Endothelial cell (in vitro differentiated cells): ENCODE measurements at places on chromosomes 12 and 14.

DNA sequence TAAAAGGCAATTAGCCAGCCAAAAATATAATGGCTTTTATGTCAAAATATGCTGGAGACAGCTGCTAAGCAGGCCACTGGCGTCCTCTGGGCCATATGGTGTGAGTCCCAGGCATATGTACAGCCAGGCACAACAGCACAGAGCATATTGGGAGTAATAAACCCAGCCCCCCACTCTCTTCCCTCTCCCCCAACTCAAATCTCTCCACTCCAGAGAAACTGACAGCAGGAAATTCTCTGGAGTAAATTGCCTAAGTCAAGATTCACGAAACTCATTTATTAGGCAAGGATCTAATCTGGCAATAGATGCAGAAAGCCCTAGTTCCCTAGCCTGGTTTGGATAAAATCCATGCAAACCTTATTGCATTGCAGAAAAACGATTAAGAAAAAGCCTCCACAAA lies 147.9 kb upstream of the SEL1L start:
- H3K4me3 ChIP-seq: no peak overlapping the region
- peaks cover 5% of the 10 kb centered on the region for H3K4me1 ChIP-seq
- no peaks in the 10 kb centered on the region for H3K36me3 ChIP-seq
- DNase-seq: no peak
- peaks cover 7% of the 10 kb centered on the region for H3K27me3 ChIP-seq

GRCh38 chr14:19895282-19895681 lies 20.3 kb downstream of the OR4K2 start:
- H3K27ac ChIP-seq: no peak overlapping the region
- no peak overlapping the region for H3K4me3 ChIP-seq
- peaks cover 26% of the 10 kb centered on the region for H3K27me3 ChIP-seq
- no peak for DNase-seq
- peaks cover 20% of the 10 kb centered on the region for H3K36me3 ChIP-seq
- H3K4me1 ChIP-seq: no peaks in the 10 kb centered on the region

DNA sequence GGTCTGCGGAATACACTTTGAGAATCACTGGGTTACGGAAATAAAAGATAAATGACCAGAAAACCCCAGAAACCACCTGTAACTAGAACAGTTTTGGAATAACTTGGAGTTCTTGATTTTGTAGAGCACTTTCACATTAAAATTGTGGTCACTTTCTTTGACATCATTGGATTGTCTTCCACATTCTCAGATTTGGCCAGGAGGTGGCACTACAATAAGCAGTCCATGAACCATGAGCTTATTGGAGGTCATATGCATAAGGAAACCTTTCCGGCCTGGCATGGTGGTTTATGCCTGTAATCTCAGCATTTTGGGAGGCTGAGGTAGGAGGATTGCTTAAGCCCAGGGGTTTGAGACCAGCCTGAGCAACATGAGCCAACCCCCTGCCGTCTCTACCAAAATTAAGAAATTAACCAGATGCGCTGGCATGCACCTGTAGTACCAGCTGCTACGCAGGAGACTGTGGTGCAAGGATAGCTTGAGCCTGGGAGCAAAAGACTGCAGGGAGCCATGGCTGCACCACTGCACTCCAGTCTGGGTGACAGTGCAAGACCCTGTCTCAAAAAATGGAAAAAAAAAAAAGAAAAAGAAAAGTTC lies 107.7 kb upstream of the CAND1 start:
- H3K36me3 ChIP-seq: no peaks in the 10 kb centered on the region
- H3K4me3 ChIP-seq: no peak overlapping the region

- no peak overlapping the region for H3K27ac ChIP-seq
- H3K4me3 ChIP-seq: no peak overlapping the region
- H3K27me3 ChIP-seq: no peaks in the 10 kb centered on the region
- peaks cover 18% of the 10 kb centered on the region for H3K4me1 ChIP-seq
- peaks cover 4% of the 10 kb centered on the region for H3K36me3 ChIP-seq
- no peak for DNase-seq
These were observed 15.6 kb downstream of the RCOR1 start for GRCh38 chr14:102608064-102608446.

DNA sequence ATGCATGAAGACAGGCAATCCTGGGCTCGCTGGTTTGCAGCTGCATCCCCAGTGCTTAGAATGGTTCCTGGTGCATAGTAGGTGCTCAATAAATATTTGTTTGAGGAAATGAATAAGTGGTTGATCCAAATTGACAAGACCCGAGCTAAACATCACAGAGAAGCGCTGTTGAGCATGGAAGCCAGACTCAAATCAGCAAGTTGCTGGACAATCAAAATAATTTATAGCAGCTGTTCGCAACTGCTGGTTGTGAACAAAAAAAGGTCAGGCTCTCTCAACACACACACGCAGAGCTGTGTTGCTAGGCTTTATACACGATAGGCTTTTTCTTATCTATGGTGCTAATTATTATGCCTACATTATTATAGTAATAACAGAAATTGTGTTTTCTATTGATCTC lies 190.2 kb downstream of the TBX5 start:
- H3K27ac ChIP-seq: no peak overlapping the region
- no peaks in the 10 kb centered on the region for H3K4me1 ChIP-seq
- DNase-seq: no peak
- H3K4me3 ChIP-seq: no peak overlapping the region
- no peaks in the 10 kb centered on the region for H3K36me3 ChIP-seq

- DNase-seq: no peak
- no peaks in the 10 kb centered on the region for H3K27me3 ChIP-seq
- peaks cover 23% of the 10 kb centered on the region for H3K4me1 ChIP-seq
- no peaks in the 10 kb centered on the region for H3K36me3 ChIP-seq
- H3K4me3 ChIP-seq: peak overlapping the region; percentile 27
These were observed 8.5 kb downstream of the ATF7 start for GRCh38 chr12:53617700-53618099.

GRCh38 chr12:131863711-131864396 lies 30.6 kb upstream of the ULK1 start:
- no peaks in the 10 kb centered on the region for H3K36me3 ChIP-seq
- no peaks in the 10 kb centered on the region for H3K4me1 ChIP-seq
- H3K27ac ChIP-seq: no peak overlapping the region
- peaks cover 12% of the 10 kb centered on the region for H3K27me3 ChIP-seq
- no peak for DNase-seq

DNA sequence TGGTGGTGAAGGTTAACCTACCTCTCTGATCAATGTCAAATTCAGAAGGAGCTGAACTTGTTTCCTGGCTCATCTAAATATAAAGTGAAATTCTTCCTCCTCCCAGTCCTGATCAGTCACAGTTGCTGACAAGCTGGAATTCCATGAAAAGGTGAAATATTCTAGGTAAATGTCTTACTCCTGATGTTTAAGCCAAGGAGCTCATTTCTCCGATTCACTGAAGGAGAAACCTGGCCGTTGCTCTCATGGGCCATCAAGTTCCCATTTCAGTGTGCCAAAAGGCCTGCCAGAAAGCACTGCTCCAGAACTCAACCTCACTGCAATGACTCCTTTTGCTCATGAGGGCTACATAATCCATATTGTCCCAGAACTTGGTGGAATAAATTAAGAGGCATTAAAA lies 707.5 kb downstream of the GALC start:
- H3K36me3 ChIP-seq: no peaks in the 10 kb centered on the region
- no peak for DNase-seq
- H3K27me3 ChIP-seq: peaks cover 3% of the 10 kb centered on the region
- H3K27ac ChIP-seq: no peak overlapping the region
- no peaks in the 10 kb centered on the region for H3K4me1 ChIP-seq
- H3K4me3 ChIP-seq: no peak overlapping the region

DNA sequence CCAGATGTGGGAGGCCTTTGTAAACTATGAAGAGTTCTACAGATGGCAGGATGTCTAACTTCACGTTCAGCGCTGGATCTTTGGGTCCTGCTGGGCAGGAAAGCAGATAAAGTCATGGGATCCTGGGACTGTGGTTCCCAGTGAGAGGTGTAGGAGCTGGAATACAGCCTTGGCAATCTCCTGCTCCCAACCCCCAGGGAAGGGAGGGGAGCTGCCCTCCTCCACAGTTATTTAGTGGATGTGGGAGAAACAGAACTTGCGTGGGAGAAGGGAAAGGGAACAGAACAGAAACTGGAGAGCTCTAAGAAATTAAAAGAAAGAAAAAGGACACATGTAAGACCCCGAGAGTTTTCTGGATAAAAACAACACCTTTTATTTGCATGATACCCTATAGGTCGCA lies 37.0 kb downstream of the NUAK1 start:
- H3K4me1 ChIP-seq: peaks cover 22% of the 10 kb centered on the region
- no peak overlapping the region for H3K27ac ChIP-seq
- peaks cover 2% of the 10 kb centered on the region for H3K27me3 ChIP-seq
- DNase-seq: no peak
- no peak overlapping the region for H3K4me3 ChIP-seq

GRCh38 chr14:40629144-40629543 lies 977.5 kb upstream of the LRFN5 start:
- no peaks in the 10 kb centered on the region for H3K4me1 ChIP-seq
- H3K4me3 ChIP-seq: peak overlapping the region; percentile 67
- no peaks in the 10 kb centered on the region for H3K36me3 ChIP-seq
- DNase-seq: no peak

- peaks cover 60% of the 10 kb centered on the region for H3K4me1 ChIP-seq
- H3K36me3 ChIP-seq: peaks cover 6% of the 10 kb centered on the region
- H3K27ac ChIP-seq: peak overlapping the region; percentile 99
- peaks cover 10% of the 10 kb centered on the region for H3K27me3 ChIP-seq
- peak overlapping the region; percentile 75 for H3K4me3 ChIP-seq
- DNase-seq: peak; percentile 72
These were observed 17.1 kb upstream of the EMP1 start for GRCh38 chr12:13179211-13180074.

DNA sequence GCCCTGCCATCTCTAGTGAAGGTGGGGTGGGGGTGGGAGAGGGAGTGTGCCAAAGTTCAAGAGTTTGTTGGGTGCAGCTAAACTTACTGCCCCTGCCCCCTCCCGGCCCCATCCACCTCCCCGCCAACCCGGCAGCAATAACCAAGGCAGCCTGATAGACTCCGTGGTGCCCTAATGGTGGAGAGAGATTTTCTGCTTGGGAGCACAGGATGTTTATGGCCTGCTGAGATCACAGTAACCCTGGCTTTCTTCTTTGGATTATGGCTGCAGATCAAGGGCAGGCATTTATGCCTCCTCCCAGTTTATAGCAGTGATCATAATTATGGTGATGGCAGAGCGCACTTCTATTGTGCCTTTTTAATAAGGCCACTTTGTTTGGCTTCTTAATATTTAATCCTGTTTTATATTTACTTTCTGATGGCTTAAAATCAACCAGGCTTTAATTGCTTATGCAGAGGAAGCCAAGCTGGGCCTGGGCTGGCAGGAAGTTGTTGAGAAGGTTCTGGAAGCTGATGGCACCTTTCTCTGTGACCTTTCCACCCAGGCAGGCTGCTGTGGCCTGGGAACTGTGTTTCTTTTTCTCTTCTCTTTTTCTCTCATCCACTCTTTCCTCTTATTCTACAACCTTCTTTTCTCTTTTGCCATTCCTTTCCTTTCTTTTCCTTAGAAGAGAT lies 256.8 kb upstream of the FKBP4 start:
- H3K27ac ChIP-seq: no peak overlapping the region
- peaks cover 11% of the 10 kb centered on the region for H3K27me3 ChIP-seq
- peaks cover 35% of the 10 kb centered on the region for H3K4me1 ChIP-seq
- no peak for DNase-seq
- no peak overlapping the region for H3K4me3 ChIP-seq
- H3K36me3 ChIP-seq: no peaks in the 10 kb centered on the region

DNA sequence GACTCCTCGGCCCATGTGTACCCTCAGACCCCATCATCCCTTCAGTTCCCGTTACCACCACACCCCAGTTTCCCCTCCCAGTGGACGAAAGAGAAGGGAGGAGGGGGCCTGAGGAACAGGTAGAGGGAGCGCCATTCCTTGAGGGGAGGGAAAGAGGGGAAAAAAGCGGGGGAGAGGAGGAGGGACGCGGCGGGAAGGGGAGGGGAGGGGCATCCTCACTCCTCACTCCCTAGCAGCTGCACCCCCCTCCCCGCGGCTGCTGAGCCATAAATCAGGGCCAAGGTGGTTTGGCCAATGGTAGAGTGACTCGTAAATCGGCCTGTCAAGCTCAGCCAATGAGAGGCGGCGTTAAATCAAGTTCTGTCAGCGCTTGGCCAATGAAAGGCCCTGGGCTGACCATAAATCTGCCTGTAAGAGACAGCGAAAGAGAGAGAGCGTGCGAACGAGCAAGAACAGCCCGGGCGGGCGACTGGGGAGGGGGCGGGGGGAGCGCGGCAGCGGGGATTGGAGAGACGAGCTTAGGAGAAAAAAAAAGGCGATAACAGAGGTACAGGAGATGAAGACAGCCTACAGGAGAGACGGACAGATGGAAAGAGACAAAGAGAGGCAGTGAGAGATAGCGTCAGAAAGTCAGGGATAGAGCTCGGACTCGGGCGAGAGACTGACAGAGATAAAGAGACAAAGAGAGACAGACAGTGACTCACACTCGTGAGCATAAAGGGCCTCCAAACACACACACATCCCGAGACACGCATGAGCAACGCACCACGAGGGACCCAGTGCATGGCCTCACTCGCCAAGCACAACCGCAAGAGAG lies 5.1 kb downstream of the GPR84 start:
- H3K4me1 ChIP-seq: peaks cover 39% of the 10 kb centered on the region
- peaks cover 12% of the 10 kb centered on the region for H3K27me3 ChIP-seq
- H3K27ac ChIP-seq: no peak overlapping the region
- no peak overlapping the region for H3K4me3 ChIP-seq

DNA sequence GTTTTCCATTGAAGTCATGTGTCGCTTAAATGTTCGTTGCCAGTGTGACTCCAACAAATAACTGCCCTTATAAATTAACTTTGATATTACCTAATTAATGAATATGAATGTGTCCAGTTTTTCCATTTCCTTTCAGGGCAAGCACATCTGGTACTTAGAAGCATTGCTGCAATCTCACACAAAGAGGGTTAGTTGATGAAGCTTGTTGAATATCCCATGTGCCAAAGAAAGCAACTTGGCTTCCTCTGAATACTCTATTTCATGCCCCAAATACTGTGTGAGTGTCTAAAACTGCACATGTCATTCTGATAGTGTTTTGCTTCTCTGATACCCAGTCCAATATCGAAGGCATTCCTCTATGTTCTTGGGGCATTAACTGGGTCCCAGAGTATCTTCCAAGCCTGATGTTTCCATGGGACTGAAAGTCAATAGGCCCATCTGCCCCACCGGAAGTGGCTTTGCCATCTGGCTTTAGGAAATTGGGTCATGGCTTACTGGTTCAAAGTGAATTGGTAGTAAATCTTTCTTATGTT lies 75.8 kb upstream of the CNTN1 start:
- no peak for DNase-seq
- no peaks in the 10 kb centered on the region for H3K4me1 ChIP-seq
- H3K27ac ChIP-seq: no peak overlapping the region
- no peak overlapping the region for H3K4me3 ChIP-seq
